ENCODE measurements at places on chromosomes 11 and 22.

GRCh38 chr11:78560153-78560552 lies 14.5 kb downstream of the NARS2 start:
- DNase-seq, result peak; percentile 63

- no peak for DNase-seq
Observed at GRCh38 chr11:56716379-56716854, 17.5 kb downstream of the OR9G1 start.

- DNase-seq, result no peak
Observed at GRCh38 chr22:19422440-19423301, 8.9 kb downstream of the HIRA start.

GRCh38 chr11:32843544-32843943 lies 13.8 kb downstream of the PRRG4 start:
- no peak for DNase-seq

DNA sequence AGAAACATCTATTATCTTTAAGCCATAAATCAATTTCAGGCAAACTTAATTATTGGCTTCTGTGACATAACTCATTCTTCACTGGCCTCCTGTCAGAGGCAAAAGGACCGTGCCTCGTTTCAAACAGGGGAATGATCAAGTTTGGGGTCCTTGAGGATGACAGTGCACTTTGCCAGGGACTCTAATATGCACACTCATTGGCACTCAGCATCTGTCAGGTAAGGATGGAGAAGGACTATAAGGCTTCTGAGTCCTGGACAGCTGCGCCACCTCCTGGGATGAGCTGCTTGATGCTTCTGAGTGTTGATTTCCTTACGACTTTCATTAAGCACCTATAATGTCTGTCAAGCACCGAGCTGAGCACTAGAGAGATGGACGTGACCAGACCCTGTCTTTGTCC lies 20.2 kb downstream of the BPIFC start:
- no peak for DNase-seq

DNA sequence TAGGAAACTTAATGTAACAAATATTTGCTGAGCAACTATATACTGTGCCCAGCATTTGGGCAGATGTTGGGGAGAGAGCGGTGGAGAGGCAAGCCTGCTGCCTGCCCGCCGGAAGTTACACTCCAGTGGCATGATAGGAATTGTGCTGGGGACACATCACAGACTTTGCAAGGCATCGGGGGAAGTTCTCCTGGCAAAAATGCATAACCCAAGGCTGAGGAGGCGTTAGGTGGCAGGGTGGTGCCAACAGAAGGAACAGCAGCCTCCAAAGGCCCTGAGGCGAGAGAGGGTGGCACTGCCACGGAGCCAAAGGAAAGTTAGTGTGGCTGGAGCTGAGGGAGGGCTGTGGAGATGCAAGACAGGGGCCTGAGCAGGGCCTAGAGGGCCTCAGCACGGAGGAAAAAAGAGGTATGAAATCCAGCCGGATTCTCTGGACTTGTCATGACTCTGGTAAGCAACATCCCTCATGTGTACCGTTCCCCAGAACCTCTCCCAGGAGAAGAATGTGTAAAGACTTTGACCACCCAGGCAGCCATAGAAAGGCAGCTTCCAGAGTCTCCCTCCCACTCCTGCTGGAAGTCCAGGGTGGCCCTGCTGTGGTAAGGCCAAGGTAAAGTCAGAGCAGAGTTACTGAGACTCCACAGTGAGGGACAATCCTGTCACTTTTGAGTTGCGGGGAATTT lies 76.1 kb upstream of the RAB1B start:
- DNase-seq, result no peak

DNA sequence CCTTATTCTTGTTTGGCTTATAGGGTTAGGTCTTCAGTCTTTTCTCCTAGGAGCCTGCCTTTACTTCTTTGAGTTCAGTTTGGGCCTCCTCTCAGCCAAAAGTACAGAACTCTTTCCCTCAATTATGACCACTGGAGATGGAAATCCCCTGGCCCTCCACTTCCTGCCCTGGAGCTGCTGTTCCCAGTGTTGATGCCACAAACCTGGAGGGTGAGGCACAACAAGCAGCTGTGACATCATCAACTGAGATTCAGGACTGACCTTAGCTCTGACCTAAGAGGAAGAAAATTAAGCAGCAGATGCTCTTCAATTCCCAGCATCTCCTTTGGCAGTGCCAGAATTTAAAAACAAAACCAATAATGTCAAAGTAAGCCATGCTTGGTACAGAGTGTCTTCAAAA lies 3.0 kb downstream of the ABTB2 start:
- no peak for DNase-seq

DNA sequence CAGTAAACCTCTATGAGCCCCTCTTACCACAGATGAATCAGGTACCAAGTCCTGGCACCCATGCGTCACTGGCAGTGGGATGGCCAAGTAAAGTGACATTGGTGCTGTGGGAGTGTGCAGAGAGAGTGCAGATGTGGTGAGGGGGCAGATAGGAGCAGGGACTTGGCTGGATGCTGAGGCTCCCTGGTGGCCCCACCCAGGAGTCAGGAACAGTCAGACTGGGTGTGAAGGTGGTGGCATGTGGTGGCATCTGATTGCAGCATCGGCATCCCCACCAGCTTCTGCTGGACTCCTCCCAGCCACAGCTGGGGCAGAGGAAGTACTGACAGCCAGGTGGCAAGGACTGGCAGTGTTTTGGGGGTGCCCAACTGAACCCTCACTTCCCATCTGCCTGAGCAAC lies 11.4 kb downstream of the DGAT2 start:
- DNase-seq, result no peak

GRCh38 chr22:36068776-36069344 lies 40.2 kb upstream of the RBFOX2 start:
- DNase-seq, result no peak

- no peak for DNase-seq
Observed at GRCh38 chr22:46788441-46789172, 26.2 kb downstream of the TBC1D22A start.

- DNase-seq, result no peak
Observed at GRCh38 chr11:107545101-107545514, 20.4 kb downstream of the ALKBH8 start.

DNA sequence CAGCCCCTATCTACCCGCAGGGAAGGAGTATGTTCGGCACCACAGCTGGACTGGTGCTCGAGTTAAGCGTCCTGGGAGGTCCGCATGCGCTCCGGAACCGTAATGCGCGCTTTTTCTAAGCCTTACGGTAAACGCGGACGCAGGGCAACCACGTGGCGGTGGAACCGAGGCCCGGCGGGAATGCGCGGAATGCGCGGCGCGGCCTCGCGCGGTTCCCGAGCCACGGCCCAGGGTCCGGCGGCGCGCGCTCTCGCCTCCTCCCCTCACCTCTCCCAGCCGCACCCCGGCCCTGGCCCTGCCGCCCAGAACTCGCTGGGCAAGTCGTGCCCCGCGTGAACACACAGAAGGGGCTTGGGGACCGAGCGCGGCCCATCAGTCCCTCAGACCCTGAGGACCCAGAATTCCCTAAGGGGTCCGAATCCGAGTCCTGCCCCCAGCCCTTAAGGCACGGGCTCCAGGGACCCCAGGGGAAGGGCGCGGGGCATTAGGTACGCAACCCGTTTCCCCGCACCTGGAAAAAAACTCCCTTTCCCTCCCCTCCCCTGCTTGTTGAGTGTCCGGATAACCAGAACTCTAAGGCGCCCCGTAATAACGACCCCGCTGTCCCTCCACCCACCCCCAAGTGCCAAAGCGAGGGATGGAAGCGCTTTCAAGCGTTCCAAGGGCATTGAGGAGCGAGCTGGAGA lies 4.3 kb upstream of the CCND1 start:
- DNase-seq, result no peak

DNA sequence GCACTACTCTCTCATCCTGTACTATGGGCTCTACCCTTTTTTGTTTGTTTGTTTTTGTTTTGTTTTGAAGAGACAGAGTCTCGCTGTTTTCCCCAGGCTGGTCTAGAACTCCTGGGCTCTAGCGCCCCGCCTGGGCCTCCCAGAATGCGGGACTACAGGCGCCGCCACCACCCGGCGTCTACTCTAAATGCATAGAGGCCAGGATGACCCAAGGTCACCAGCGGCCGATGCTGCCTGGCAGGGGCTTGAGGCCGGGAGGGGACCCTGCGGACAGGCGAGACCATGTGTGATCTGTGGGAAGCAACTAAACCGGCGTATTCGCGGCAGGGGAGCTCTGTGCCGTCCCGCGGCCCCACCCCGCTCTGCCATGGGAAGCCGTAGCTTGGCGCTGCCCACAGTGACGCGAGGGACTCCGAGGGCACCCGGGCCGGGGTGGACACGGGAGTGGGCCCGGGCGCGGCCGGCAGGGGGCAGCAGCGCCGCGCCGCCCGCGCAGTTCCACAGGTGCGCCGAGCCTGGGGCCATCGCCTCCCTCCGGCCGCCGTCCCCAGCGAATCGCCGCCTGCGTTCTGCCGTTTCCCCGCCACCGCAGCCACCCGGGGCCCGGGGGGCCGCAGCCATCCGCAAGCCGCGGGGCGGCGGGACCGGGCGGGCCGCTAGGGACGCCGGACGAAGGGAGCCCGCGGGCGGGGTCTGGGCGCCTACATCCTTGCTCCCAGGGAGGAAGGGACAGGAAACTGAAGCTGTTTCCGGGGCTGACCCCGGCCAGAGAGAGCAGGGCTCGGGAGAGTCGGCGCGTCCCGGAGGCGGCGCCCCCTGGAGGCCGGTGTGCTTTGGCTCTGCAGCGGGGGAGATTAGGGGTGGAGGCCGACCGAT lies 12.3 kb upstream of the HDHD5 start:
- DNase-seq, result peak; percentile 89

GRCh38 chr22:23984430-23984829 lies 4.5 kb downstream of the GSTT2 start:
- DNase-seq, result no peak

GRCh38 chr11:130318031-130318673 lies 3.4 kb upstream of the ZBTB44 start:
- DNase-seq, result no peak

GRCh38 chr11:48047616-48048015 lies 67.3 kb downstream of the PTPRJ start:
- no peak for DNase-seq

GRCh38 chr22:17172029-17172833 lies 13.2 kb upstream of the HDHD5 start:
- no peak for DNase-seq

DNA sequence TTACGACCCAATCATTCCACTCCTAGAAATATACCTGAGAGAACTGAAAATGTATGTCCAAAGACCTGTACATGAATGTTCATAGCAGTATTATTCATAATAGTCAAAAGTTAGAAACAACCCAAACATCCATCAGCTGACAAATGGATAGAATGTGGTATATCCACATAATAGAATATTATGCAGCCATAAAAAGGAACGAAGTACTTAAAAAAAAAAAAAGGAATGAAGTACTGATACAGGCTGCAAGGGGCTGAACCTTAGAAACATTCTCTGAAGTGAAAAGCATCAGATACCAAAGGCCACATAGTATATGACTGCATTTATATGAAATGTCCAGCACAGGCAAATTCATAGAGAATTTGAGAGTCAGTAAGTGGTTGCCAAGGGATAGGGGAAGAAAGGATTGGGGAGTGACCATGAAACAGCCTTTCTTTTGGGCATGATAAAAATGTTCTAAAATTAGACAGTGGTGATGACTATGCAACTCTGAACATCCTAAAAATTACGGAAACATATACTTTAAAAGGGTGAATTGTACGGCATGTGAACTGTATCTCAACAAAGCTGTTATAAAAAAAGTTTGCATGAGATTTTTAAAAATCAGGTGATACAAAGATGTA lies 1.8 kb downstream of the TPST2 start:
- DNase-seq, result no peak

GRCh38 chr22:37233751-37234631 lies 10.1 kb downstream of the RAC2 start:
- DNase-seq, result no peak

- no peak for DNase-seq
Observed at GRCh38 chr11:45704635-45705034, 39.2 kb upstream of the CHST1 start.

- no peak for DNase-seq
Observed at GRCh38 chr22:38071421-38072321, 12.3 kb downstream of the SLC16A8 start.

DNA sequence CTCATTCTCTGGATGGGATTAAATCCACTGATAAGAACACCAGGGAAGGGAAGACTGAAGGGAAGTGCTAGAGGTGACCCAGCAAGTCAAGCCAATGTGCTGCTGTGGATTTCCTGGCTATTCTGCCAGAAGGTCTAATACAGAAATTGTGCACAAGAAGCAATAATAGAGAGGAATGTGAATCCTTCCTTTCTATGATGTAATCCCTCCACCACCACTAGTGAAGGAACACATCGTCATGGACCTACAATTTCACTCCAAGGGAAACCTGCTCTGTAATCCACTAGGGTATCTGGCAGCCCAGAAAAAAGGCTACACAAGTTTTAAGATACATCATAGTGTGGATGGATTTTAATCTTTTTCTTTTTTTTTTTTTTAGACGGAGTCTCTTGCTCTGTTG lies 17.4 kb downstream of the LARGE2 start:
- DNase-seq, result no peak

DNA sequence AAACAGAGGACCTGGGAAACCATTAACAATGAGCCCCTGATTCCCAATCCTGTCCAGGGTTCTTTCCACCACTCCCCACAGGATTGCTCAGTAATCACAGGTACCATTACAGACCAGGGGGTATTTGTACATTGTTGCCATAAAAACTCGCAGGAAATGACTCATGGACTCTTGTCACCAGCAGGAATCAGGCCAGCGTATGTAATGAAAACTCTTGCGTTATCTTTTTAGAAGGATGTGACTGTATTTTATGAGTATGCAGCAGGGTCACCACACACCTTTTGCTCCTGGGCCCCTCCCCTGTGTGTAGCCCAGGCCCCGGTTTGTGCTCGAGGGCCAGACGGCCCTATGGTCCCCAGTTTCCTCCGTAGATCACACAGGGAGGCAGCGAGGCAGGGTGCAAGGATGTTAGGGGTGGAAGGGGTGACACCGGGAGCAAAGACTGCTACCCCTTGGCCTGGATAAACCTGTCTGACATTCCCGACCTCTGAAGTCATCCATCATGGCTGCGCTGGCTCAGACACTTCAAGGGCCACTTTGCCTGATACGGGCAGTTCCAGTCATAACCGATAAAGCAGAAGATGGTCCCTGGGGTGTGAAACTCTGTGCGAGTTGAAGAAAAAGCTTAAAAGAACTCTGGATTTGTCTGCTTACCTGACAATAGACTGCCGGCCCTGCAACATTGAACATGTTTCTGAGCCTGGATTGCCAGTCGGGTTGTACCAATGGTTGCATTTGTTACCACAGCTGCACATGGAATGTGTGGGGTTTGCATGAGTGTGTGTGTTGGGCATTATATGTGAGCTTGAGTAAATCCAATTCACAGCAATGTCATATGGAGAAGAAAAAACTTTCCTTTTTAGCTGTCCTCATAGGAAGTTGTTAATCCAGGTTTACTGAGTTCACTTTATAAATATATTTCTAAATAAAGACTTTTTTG lies 56.9 kb downstream of the MICAL2 start:
- peak; percentile 81 for DNase-seq

DNA sequence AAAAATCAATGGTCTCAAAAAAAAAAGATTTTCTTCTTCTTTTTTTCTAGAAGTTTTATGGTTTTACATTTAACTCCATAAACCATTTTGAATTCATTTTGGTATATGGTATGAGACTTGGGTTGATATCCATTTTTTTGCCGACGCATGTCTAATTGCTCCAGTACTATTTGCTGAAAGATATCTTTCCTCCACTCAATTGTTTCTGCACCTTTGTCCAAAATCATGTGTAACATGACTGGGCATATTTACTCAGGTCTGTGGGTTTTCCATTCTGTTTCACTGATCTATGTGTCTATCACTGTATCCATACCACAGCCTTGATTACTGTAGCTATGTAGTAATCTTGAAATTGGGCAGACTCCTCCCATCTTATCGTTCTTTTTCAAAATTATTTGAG lies 15.6 kb upstream of the SCARF2 start:
- DNase-seq, result no peak

Measured in NCI-H2081 (cell line).